ENCODE measurements at places on chromosomes 4 and X.
A peak's percentile ranks its signal among the peaks of the same experiment; 100 is the strongest.

- no peak for DNase-seq
Observed at GRCh38 chr4:71296945-71297344, 41.9 kb upstream of the SLC4A4 start.

GRCh38 chrX:119228512-119229252 is 7.4 kb upstream of the PGRMC1 start:
- DNase-seq = no peak

DNA sequence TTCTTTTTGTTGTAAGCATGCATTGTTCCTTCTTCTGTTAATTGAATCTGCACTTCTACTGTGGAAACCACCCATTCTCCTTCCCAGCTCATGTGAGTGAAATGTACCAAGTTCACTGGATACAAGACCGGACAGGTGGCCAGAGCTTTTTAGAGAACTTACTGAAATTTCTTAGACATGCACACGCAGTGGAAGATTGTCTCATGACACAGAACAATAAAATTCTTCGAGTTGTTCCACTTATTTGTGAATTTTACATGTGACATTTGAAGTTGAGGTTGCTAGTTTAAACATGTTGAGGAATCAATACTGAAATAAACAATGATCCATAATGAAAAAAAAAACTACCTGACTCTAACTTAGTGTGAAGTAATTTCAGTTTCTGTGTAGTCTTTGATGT is 568.0 kb downstream of the TECRL start:
- no peak for DNase-seq

DNA sequence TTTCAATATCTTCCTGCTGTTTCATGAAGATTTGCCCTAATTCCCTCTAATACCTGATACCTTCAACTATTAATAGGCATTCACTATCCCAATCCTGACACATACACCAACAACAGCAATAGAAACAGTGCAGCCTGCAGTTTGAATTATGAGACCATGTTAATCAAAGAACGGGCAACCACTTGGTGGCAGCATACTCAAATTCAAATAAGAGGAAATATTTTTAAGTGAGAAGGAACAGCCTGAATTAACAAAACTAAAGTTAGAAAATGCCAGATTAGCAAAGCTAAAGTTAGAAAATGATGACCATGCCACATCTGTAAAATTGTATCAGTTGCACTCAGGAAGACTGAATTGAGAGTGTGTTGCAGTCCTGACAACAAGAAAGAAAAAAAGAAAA is 204.9 kb downstream of the SMARCA1 start:
- DNase-seq = peak; percentile 3

DNA sequence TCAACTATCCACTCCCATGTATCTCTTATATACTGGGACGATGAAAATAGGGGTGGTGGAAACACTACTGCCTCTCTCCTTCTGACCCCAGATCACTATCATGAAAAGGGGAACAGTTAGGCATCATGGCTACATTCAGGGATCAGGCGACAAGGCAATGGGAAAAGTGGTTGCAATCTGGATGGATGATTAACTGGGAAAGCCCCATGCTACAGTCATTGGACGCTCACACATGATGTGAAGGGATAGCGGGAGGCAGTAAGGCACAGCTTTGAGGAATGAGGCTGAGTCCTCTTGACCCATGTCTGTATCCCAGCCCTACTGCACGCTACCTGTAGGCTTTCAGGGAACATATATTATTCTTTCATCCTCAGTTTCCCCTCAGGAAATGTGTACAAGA is 10.2 kb downstream of the GASK1B start:
- peak; percentile 58 for DNase-seq

DNA sequence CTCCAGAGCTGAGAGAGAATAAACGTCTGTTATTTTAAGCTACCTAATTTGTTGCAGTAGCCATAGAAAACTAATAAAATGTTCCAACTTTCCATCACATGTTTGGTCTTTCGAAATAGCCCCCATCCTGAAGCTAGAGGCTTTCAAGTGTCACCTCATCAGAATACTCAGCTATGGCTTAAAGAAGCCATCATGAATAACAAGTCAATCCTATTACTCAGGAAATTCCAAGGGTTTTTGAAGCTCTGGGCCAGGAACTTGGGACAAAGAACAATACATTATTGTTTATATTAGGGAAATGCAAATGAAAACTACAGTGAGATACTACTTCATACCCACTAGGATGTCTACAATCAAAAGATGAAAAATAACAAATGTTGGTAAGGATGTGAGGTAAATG is 42.2 kb downstream of the TBCK start:
- no peak for DNase-seq

GRCh38 chr4:74800310-74800709 is 6.0 kb upstream of the BTC start:
- DNase-seq = no peak

GRCh38 chrX:18793601-18794089 is 86.2 kb downstream of the PPEF1 start:
- DNase-seq = no peak

DNA sequence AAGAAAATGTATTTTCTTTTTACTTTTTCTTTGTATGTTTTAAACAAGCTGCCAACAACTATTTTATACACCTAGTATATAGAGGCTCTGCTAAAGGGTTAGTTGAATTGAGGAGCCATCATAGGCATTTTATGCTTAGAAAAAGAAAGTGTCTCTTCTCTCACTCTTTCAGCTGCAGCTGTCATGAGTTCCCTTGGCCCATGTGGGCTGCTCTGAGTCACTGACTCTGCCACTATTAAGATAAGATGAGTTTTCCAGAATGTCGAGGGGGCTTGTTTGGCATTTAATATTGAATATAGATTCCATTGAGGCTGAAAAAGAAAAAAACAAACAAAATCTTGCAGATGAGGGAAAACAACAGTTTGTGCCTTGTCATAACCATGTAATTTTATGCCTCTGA is 126.0 kb upstream of the PAQR3 start:
- no peak for DNase-seq

- DNase-seq = no peak
Observed at GRCh38 chr4:113769744-113770143, 8.2 kb upstream of the CAMK2D start.

GRCh38 chr4:118032691-118033090 is 1.6 kb upstream of the NDST3 start:
- DNase-seq = peak; percentile 69

GRCh38 chr4:5469151-5469775 is 239.1 kb downstream of the EVC2 start:
- DNase-seq = no peak

DNA sequence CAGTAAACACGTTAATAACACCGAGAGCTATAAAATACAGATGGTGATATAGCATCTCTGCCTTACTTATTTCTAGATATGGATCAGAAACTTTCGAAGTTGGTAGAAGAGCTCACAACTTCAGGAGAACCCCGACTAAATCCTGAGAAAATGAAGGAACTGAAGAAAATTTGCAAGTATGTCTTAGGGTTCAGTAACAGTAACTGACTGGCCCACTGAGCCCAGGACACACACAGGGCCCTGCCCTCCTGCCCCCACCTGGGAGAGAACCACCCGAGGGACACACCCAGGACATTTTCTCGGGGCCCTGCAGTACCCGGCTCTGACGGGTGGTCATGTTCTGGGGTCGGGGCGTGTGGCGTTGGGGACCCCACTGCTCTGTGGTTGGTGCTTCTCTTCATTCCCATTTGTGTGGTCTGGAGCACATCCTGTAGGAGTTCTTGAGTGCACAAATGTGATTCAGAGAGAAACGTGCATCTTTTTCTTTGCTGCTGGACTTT is 1.1 kb downstream of the UVSSA start:
- no peak for DNase-seq

DNA sequence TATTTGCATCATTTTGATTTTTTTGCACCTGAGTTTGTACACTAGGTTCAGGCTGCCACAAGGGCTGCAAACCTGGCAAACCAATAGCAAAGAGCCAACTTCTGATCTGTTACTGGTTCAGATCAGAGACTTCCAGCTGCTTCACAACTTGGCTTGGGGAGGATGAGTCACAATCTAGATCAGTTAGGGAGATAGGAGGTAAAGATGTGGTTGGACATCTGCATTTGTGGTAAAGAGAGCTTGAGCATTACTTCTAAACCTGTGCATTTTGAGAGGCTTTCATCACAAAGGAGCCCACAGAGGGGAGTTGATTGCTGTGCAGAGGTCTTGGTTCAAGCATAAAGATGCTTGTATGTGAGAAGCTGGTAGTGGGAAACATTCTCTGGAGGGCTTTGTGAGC is 34.5 kb downstream of the LINC00632 start:
- no peak for DNase-seq

GRCh38 chrX:124433186-124433585 is 86.8 kb downstream of the SH2D1A start:
- no peak for DNase-seq

- DNase-seq = no peak
Observed at GRCh38 chr4:107950746-107951540, 19.6 kb downstream of the CYP2U1 start.

GRCh38 chrX:13220916-13221315 is 98.9 kb downstream of the ATXN3L start:
- DNase-seq = no peak

GRCh38 chr4:3361896-3362295 is 69.1 kb downstream of the RGS12 start:
- DNase-seq = no peak

DNA sequence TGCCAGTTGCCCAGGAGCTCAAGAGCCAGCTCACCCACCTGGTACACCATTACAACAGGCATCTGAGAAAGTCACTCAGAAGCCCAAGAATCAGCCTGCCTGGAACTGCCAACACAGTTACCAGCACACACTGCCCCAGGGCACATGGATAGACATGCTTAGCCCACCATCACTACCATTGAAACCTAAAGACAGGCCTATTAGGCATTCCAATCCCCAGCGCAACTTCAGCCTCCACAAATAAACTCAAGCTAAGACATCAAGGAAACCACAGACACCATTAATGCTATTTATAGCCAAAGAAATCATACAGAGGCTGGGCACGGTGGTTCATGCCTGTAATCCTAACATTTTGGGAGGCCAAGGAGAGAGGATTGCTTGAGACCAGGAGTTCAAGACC is 42.3 kb downstream of the ATRX start:
- DNase-seq = no peak

DNA sequence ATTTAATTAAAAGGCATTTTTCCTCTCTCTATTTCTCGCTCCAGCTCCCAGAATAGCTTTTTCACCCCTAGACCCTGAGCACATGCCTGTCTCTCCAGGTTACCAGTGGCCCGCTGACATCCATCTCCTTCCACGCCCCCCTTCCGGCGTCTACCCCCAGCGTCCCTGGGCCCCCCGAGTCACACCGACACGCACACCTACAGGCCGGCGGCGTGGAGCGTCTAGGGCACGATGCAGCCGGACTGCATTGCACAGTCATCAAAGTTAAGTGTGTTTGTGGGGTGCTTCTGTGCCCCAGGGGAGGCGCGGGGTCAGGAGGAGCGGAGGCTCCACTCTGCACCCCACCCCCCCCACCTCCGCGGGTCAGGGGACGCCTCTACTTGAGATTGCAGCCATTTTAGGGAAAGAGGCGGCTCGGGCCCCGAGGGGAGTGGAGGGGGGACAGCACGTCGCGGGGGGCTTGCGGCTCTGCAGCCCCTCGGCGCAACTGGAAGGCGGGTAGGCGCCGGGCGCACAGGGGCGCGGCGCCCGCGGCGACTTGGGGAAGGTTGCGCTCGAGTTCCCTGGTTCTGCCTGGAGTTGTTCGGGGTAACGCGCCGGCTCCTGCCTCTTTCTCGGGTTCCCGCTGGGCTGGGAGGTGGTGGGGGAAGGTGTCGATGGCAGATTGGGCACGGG is 112.7 kb downstream of the DHX15 start:
- peak; percentile 13 for DNase-seq

- DNase-seq = no peak
Observed at GRCh38 chr4:11072463-11072862, 356.2 kb downstream of the HS3ST1 start.

GRCh38 chr4:89599026-89599425 is 237.9 kb downstream of the SNCA start:
- no peak for DNase-seq

DNA sequence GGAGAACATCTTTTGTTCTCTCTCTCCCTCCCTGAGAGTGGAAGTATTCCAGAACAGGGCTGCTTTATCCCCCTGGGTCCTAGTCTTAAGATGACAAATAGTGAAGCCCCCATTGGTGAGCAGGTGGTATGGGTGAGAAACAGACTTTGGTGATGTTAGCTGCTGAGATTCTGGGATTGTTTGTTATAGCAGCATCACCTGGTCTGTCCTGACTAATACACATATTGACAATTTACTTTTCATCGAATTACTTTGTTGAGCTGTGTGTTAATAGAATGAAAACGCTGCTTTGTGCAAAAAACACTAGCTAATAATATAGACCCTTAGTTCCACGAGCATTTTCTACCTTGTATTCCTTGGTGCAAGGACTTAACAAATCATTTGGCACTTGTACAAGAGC is 133.5 kb downstream of the ASMT start:
- DNase-seq = no peak

DNA sequence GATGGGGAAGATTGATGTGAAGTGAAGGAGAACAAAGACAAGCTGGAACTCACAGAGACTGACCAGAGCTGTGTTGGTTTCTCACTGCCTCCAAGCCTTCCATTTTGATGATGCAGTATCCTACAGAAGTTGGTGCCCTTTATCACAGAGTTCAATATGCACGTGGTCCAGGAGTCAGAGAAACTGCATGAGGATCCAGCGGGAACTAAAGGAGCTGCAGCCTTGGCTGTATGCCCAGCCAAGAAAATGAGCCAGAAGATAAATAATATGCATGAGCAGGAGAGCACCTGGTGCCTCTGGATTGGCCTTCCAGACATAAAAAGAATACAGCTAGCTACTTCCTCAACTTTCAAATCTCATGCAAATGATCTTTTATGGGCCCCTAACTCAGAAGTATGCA is 44.3 kb upstream of the DCLK2 start:
- no peak for DNase-seq

GRCh38 chr4:185862340-185862739 is 50.3 kb upstream of the SORBS2 start:
- peak; percentile 16 for DNase-seq

- no peak for DNase-seq
Observed at GRCh38 chr4:86918539-86919072, 16.2 kb upstream of the AFF1 start.

GRCh38 chr4:81756973-81757372 is 285.3 kb upstream of the RASGEF1B start:
- no peak for DNase-seq

GRCh38 chr4:176611951-176612350 is 180.8 kb downstream of the VEGFC start:
- DNase-seq = no peak

DNA sequence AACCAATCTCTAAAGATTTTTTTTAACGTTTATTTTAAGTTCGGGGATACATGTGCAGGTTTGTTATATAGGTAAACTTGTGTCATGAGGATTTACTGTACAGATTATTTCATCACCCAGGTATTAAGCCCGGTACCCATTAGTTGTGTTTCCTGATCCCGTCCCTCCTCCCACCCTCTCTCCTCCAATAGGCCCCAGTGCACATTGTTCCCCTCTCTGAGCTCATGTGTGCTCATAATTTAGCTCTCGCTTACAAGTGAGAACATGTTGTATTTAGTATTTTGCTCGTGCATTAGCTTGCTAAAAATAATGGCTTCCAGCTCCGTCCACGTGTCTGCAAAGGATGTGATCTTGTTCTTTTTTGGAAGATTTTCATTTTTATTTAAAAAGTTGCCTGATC is 2309.4 kb upstream of the AGA start:
- DNase-seq = no peak

GRCh38 chrX:53684415-53685192 is 1.9 kb downstream of the HUWE1 start:
- no peak for DNase-seq

- DNase-seq = no peak
Observed at GRCh38 chr4:159117564-159117963, 14.7 kb downstream of the RAPGEF2 start.
